ENCODE measurements at places on chromosomes 7 and 10. TPM values are rescaled to one million over a fixed set of nuclear protein-coding genes. Genes with fewer than 3 reads are reported as not detected.

GRCh38 chr10:133438711-133439273, 14.4 kb upstream of the SPRN start:
- no peak overlapping the region for H3K27ac ChIP-seq
- no peaks in the 10 kb centered on the region for H3K4me1 ChIP-seq
- DNase-seq: no peak

GRCh38 chr10:72502581-72502980, 123.3 kb downstream of the MICU1 start:
- no peak overlapping the region for H3K4me3 ChIP-seq
- H3K27me3 ChIP-seq: no peaks in the 10 kb centered on the region
- H3K4me1 ChIP-seq: peaks cover 3% of the 10 kb centered on the region
- no peaks in the 10 kb centered on the region for H3K36me3 ChIP-seq
- H3K27ac ChIP-seq: peak overlapping the region; percentile 72

DNA sequence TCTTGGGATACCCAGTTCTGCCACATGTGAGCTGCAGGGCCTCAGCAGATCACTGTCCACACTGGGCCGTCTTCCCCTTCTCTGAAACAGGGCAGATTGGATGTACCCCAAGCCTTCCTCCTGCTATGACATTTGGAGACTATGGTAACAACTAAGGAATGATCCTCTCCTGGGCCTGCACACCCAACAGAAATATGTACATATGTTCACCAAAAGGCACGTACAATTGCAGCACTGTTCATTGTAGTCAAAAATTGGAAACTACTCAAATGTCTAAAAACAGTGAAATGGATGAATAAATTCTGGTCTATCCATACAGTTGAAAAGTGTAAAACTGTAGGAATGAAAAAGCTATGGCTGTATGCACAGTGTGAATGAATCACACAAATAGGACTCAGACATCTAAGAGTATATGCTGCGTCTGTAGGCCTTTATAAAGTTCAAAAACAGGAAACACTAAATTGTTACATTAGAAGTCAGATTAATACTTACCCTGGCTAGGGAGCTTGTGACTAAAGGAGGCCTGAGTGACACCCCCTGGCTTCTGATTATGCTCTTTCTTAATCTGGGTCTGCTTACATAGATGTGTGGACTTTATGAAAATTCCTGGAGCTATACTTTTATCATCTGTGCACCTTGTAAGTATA, 16.1 kb upstream of the XPNPEP1 start:
- no peak overlapping the region for H3K27ac ChIP-seq
- no peaks in the 10 kb centered on the region for H3K4me1 ChIP-seq
- no peak overlapping the region for H3K4me3 ChIP-seq

DNA sequence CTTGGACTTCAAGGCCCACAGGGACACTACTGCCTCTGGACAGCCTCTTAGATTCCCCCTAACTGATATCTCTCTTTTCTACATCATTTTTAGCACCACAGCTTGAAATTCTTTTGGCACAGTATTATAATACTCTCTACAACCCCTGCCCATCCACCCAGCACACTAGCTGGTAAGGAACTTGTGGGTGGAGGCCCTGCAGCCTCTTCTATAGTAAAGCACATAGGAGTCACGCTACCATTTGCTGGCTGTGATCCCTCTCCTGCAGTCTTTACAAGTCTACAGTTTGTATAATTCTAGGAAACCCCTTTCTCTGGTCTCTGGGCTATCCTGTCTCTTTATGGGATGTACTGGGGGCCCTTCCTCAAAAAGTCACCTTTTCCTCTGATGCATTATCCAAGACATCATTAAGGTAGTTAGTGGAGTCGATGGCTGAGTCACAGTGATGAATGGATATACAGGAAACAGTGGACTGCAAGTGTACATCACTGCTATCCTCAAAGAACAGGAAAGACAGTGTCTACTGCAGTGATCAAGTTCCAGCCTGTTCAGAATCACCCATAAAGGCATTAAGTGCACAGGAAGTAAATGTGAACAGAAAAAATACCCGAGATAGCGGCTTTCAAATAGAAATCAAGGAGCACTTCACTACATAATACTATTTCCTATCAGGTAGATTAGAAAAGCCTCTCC, 54.4 kb downstream of the STK17A start:
- no peaks in the 10 kb centered on the region for H3K27me3 ChIP-seq
- DNase-seq: peak; percentile 73
- peaks cover 36% of the 10 kb centered on the region for H3K36me3 ChIP-seq
- no peak overlapping the region for H3K27ac ChIP-seq

- no peak overlapping the region for H3K4me3 ChIP-seq
- no peaks in the 10 kb centered on the region for H3K4me1 ChIP-seq
- no peak overlapping the region for H3K27ac ChIP-seq
- DNase-seq: no peak
Measured at GRCh38 chr7:148037044-148037443, 553.5 kb upstream of the C7orf33 start.

The CDNF gene
- 0.83 TPM for total RNA-seq

The TNS3 gene
- total RNA-seq: 64.3 TPM
